Endothelial cell of umbilical vein (primary cell): ENCODE measurements at places on chromosomes 1 and 21.
A peak's percentile ranks its signal among the peaks of the same experiment; 100 is the strongest.

DNA sequence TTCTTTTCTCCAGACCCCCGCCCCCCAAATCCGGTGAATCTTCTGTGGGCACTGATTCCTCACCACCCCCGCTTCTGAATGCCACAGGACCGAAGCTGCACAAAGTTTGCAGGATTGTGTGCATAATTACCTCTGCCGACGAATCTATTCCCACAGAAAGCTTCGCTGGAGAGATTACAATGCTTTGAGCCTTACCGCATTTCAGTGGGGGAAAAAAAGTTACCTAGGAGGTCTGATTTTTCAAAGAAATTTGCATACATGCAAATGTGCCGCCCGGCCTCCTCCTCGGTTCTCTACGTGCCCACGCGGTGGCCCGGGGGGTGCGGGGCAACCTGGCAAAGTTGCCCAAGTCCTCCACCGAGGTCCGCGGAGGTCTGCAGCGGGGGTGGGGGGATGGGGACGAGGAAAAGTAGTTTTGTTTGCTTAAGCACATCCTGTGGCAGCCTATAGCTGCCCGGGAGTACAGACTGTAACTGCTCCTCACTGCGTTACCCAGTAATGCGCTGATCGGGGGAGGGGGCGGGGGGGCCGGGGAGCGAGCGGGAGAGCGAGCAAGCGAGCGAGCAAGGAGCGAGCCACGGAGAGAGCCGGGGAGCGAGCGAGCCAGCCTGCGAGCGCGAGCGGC, 563 bp upstream of the NFIA start:
- no peaks in the 10 kb centered on the region for H3K27me3 ChIP-seq
- H3K4me1 ChIP-seq: peaks cover 54% of the 10 kb centered on the region
- peak overlapping the region; percentile 22 for H3K27ac ChIP-seq
- H3K36me3 ChIP-seq: no peaks in the 10 kb centered on the region
- H3K4me3 ChIP-seq: peak overlapping the region; percentile 86

DNA sequence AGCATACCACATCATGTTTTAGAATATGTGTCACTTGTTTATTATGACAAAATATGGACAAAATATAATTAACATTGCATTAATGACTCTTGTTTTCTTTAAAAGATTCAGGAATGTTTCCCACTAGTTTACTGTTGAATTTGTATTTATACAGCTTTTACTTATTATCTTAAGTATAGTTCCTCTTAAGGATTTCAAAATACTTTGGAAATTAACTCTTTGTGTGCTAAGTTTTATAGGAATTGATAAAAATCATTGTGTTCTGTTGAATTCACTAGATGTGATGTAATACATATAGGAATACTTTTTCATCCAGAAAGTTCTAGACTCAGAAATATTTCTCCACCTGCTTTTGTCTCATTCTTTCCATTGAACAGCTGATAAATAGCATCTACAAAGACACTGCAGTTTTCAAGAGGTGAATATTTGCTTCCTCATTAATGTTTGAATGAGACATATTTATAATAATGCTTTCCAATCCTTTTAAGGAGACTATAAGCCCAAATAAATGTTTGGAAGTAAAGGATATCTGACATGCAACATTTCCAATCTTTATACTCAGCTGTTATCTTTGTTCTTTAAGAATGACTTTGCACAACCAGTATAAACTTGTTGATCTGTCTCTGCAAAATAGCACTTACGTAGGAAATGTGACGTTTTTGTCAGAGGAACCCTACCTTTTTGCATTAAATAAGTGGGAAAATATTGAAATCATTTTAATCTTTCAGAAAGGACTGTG, 38.4 kb upstream of the SAMSN1 start:
- H3K36me3 ChIP-seq: no peaks in the 10 kb centered on the region
- no peaks in the 10 kb centered on the region for H3K27me3 ChIP-seq
- no peaks in the 10 kb centered on the region for H3K4me1 ChIP-seq
- DNase-seq: no peak
- H3K27ac ChIP-seq: no peak overlapping the region

DNA sequence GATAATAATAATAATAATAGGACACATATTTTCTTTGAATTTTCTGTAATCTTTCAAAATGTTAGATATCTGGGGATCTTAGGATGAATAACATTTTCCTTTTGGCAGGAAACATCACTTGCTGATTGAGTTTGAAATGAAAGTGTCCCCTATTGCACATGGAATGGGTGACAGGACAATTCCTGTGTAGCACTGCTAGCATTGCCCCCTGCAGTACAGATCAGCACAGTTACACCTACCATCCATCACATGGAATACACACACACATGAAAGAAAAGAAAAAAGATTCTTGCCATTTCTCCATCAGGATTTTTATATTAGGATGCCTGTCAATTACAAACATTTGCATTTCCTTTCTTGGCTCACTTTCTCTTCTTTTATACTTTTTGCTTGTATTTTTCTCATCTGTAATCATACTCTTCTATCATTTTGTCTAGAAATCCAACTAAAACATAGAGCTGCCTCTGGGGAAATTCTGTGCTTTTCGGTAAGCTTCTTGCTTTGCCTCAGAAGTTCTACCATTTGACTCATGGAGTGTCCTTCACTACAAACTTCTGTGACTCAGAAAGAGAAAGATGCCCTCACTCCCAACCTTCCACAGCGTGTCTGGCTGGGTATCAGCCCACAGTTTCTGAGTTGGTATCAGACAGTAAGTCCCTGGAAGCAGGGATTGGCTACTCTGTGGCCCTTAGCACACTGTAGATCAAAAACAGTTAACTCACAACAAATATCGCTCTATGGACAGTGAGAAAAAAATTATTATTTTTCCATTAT, 641.2 kb downstream of the PTPRC start:
- no peak overlapping the region for H3K27ac ChIP-seq
- no peak for DNase-seq
- no peaks in the 10 kb centered on the region for H3K36me3 ChIP-seq
- H3K4me3 ChIP-seq: no peak overlapping the region
- H3K4me1 ChIP-seq: peaks cover 4% of the 10 kb centered on the region

DNA sequence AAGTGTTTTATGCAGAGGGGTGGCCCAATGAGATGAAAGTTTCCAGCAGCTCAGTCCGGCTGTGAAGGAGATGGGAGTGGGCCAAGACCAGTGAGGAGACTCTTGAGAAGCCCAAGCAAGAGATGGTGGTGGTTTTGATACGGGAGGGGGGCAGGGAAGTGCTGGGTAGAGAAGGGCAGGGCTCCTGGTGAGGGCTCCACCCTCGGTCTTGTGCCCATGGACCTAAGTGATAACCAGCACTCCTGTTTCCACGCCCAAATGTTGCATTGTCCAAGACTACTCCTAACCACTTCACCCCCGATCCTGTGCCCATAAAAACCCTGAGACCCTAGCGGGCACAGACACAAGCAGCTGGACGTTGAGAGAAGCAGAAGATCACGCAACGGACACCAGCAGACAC, 140.9 kb downstream of the MIS18A start:
- H3K4me3 ChIP-seq: no peak overlapping the region
- H3K36me3 ChIP-seq: no peaks in the 10 kb centered on the region
- no peak for DNase-seq

- no peaks in the 10 kb centered on the region for H3K27me3 ChIP-seq
- H3K4me3 ChIP-seq: no peak overlapping the region
- H3K4me1 ChIP-seq: peaks cover 20% of the 10 kb centered on the region
- H3K36me3 ChIP-seq: no peaks in the 10 kb centered on the region
Measured at GRCh38 chr1:19768353-19769210, 31.1 kb downstream of the TMCO4 start.

- H3K4me1 ChIP-seq: no peaks in the 10 kb centered on the region
- no peaks in the 10 kb centered on the region for H3K27me3 ChIP-seq
- H3K27ac ChIP-seq: no peak overlapping the region
- H3K4me3 ChIP-seq: no peak overlapping the region
Measured at GRCh38 chr21:45163413-45164123, 89.2 kb downstream of the ADARB1 start.

- no peaks in the 10 kb centered on the region for H3K4me1 ChIP-seq
- no peak for DNase-seq
- no peaks in the 10 kb centered on the region for H3K27me3 ChIP-seq
- no peaks in the 10 kb centered on the region for H3K36me3 ChIP-seq
- H3K27ac ChIP-seq: no peak overlapping the region
Measured at GRCh38 chr1:101207891-101208290, 28.9 kb upstream of the S1PR1 start.

- no peak overlapping the region for H3K27ac ChIP-seq
- DNase-seq: no peak
- no peak overlapping the region for H3K4me3 ChIP-seq
- no peaks in the 10 kb centered on the region for H3K36me3 ChIP-seq
Measured at GRCh38 chr21:43572446-43572845, 86.8 kb downstream of the HSF2BP start.

DNA sequence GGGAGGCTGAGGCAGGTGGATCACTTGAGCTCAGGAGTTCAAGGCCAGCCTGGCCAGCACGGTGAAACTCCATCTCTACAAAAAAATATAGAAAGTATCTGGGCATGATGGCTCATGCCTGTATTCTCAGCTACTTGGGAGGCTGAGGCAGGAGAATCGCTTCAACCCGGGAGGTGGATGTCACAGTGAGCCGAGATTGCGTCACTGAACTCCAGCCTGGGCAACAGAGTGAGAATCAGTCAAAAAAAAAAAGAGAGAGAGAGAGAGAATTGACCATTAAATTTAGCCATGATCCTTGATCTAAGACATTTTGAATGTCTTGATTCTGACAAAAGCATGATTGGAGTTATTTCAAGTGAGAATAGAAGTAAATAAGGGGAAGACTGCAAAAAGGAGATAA, 19.1 kb downstream of the RBM11 start:
- no peak for DNase-seq
- H3K27ac ChIP-seq: no peak overlapping the region
- H3K4me1 ChIP-seq: no peaks in the 10 kb centered on the region
- no peaks in the 10 kb centered on the region for H3K36me3 ChIP-seq
- H3K4me3 ChIP-seq: no peak overlapping the region

DNA sequence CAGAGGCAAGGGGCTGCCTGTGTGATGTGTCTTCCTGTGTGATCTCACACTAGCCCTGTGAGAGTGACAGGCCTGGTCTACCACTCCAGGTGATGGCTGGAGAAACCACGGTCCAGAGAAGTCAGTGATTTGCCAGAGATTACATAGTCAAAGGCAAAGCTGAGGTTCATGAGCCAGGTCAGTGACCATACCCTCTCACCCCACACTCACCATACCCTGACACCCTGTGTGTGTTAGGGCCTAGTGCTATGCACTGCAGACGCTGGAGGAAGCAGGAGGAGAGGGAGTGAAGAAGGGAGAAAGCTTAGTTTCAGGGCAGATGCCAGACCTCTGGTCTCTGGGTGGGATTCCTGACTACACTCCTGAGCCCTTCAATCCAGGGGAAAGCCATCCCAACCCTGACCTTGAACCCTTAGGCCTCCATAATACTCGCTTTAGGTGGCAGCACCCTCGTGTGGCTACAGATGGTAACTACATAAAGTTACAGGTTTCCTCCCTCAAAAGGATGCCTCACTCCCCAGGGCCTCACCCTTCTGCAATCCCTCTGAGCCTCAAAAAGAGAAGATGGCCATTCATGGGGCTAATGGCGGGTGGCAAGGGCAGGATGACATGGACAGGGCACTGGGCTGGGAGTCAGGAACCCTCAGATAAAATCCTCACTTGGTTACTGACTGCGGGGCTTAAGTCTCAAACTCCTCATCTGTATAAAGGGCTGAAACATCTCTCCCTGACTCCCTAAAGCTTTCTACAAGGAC, 20.8 kb upstream of the SDC3 start:
- no peak overlapping the region for H3K4me3 ChIP-seq
- no peaks in the 10 kb centered on the region for H3K4me1 ChIP-seq
- no peaks in the 10 kb centered on the region for H3K27me3 ChIP-seq
- DNase-seq: peak; percentile 55
- peaks cover 16% of the 10 kb centered on the region for H3K36me3 ChIP-seq
- H3K27ac ChIP-seq: no peak overlapping the region

GRCh38 chr1:116377541-116378529, 4.8 kb downstream of the ATP1A1 start:
- H3K27ac ChIP-seq: peak overlapping the region; percentile 96
- peak overlapping the region; percentile 94 for H3K4me3 ChIP-seq
- peak; percentile 94 for DNase-seq
- no peaks in the 10 kb centered on the region for H3K27me3 ChIP-seq
- H3K4me1 ChIP-seq: peaks cover 70% of the 10 kb centered on the region
- no peaks in the 10 kb centered on the region for H3K36me3 ChIP-seq

DNA sequence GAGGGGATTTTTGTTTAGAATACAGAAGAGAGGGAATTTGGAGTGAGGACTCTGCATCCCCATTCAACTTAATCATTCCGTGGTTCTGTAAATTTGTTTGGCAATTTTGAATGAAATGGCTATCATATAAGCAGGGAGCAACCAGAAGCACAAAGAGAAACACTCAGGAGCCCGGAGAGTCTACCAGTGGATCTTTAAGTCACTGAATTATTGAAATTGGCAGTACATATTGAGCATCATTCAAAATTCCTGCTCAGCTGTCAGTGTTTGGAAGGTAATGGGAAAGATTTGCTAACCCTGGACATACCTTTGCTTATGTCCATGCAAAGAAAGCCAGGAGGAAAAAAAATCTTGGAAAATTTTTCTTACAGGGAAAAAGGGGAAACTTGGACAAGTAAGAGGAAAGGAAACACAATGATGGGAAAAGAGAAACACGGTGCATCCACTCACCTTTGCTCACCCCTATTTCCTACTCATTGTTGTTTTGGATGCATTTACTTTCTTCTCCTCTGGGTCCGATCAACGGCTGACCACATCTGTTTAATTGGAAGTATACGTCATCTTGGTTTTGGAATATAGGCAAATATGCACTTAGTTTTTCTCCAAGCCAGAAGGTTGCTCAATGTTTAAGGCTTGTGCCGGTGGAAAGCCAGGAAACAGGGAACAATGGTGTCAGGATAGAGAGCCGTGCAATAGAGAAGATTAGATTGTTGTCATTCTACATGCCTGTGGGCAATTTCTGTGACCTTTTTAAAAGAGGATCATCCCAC, 243.0 kb upstream of the LYPLAL1 start:
- H3K27ac ChIP-seq: no peak overlapping the region
- H3K36me3 ChIP-seq: no peaks in the 10 kb centered on the region
- no peaks in the 10 kb centered on the region for H3K27me3 ChIP-seq
- peak; percentile 86 for DNase-seq

- H3K4me3 ChIP-seq: no peak overlapping the region
- H3K4me1 ChIP-seq: peaks cover 17% of the 10 kb centered on the region
- H3K36me3 ChIP-seq: no peaks in the 10 kb centered on the region
- peak overlapping the region; percentile 93 for H3K27ac ChIP-seq
Measured at GRCh38 chr1:93779540-93780165, 98.0 kb upstream of the BCAR3 start.

DNA sequence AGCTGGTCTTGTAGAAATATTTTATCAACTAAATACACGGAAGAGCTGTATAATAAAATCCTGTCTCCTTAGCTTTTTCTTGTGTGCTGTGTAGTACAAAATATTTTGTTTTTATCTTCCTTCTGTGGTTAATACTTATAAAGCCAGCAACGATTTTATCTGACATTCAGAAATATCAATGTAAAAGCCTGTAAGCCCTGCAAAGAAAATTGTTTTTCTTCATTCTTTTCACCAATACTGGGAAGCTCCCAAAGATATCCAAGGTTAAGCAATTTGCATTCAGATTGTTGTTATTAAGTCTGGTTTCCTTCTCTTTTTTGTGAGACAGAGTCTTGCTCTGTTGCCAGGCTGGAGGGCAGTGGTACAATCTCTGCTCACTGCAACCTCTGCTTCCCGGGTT, 38.0 kb upstream of the KIF26B start:
- H3K27me3 ChIP-seq: no peaks in the 10 kb centered on the region
- no peaks in the 10 kb centered on the region for H3K36me3 ChIP-seq
- no peak for DNase-seq
- H3K4me1 ChIP-seq: peaks cover 5% of the 10 kb centered on the region
- no peak overlapping the region for H3K4me3 ChIP-seq

- H3K36me3 ChIP-seq: no peaks in the 10 kb centered on the region
- H3K4me1 ChIP-seq: no peaks in the 10 kb centered on the region
- H3K4me3 ChIP-seq: no peak overlapping the region
- no peak for DNase-seq
Measured at GRCh38 chr1:147486876-147487656, 54.2 kb upstream of the BCL9 start.
